Hippocampal formation (tissue), 2 donors: ENCODE measurements at places on chromosomes 5 and 9.

DNA sequence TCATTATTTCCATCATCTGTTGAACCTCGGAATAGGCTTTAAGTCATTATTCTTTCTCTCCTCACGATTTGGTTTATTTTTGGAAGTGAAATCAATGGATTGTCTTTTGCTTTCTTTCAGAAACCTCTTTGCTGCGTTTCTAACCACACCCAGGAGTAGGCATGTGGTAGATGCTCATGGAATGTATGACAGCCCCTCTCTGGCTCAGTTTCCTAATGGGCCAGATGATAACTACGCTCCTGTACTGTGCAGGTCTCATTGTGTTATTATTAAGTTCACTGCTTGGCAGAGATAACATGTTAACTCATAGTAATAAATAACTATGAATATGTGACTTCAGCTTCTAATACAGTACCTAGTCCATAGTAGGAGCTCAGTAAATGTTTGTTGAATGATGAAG, 175.5 kb upstream of the KLF4 start:
- DNase-seq, result no peak

GRCh38 chr9:114205171-114206015, 50.1 kb downstream of the COL27A1 start:
- peak; percentile 35 for DNase-seq

GRCh38 chr5:125704888-125705287, 718.3 kb upstream of the GRAMD2B start:
- no peak for DNase-seq

- DNase-seq, result no peak
These were observed 311.1 kb upstream of the CHD1 start for GRCh38 chr5:99239826-99240360.
